ENCODE measurements at places on chromosomes 7 and 10. TPM values are rescaled to one million over a fixed set of nuclear protein-coding genes. Genes with fewer than 3 reads are reported as not detected.

GRCh38 chr7:80078159-80078731, 56.4 kb upstream of the GNAI1 start:
- peak; percentile 76 for DNase-seq

GRCh38 chr7:38241071-38241470, 32.4 kb downstream of the TARP start:
- DNase-seq, result no peak

DNA sequence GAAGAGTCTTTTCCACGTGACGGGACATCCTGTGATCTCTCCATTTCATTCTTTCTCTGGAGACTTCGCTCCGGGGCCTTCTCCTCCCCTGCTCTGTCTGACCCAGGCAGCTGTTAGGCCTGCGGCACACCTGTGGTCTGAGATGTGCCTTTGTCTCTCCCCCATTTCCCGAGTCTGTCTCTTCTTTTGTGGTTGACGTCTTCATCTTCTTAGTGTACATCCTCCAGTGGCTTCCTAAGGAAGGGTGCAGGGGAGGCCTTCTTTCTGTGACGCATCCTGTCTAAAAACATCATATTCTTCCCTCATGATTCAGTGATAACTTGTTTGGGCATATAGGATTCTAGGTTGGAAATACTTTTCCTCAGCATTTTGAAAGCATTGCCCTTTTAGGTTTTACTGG, 17.2 kb upstream of the ATP6V0E2 start:
- DNase-seq, result no peak

GRCh38 chr10:24360282-24361127, 151.6 kb downstream of the KIAA1217 start:
- peak; percentile 58 for DNase-seq

GRCh38 chr10:61294131-61294530, 159.1 kb downstream of the TMEM26 start:
- DNase-seq, result no peak

- no peak for DNase-seq
Observed at GRCh38 chr7:140673774-140674155, 1.0 kb downstream of the ADCK2 start.

DNA sequence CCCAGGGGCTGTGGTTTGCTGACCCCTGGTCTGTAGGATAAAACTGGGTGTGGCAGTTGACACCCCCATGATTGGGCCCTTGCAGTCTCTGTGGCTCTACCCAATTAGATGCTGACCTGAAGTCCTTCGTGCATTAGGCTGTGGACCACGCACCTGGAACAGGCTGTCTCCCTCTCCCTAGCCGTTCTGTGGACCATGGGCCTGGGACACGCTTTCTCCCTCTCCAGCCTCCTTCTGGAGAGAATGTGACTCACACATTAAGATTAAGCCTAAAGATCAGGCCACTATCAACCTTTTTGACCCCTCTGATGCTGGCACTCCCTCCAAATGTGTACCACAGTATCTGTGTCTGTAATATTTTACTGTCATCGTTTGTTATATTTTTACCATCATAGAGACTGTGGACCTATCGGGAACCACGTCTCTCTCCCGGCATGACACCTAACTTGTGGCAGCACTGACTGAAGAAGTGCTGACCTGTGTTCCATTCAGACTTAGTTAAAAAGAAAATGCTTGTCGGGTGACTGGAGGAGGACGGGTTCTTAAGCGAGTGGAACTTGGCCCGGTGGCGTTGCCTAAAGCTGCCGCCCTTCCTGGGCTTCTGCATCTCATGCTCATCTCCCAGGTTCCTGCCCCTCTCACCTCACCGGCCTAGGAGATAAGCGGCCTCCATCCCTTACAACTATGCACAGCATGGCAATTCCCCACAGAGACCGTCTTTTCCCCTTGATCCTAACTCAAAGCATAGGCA, 92.8 kb downstream of the WDR37 start:
- no peak for DNase-seq

DNA sequence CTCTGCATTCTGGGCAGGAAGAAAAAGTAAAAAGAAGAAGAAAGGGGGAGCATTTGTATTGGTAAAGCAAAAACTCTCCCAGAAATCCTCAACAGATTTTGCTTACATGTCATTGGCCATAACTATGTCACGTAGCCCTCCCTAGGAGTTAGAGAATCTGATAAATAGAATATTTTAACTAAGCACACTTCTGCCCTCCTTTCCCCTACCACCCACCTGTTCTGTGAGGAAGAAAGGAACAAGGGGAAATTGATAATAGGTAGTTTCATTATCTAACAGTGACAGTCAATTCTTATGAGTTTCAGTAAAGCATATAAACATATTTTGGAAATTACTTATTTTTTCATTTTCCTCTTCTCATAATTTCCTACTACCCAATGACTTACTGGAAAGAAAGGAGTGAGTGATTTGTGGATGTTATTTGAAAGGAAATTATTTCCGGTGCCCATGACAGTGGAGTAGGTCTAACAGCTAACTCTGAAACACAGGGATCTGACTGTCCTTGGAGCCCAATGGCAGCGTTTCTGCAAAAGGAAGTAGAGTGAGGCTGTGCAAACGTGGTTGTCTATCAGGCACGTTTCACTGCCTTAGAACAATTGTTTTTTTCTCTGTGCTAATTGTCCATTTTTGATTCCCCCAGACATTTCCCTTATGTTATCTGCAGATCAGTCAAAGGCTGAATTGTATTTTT, 128.6 kb upstream of the MDFIC start:
- DNase-seq, result no peak

DNA sequence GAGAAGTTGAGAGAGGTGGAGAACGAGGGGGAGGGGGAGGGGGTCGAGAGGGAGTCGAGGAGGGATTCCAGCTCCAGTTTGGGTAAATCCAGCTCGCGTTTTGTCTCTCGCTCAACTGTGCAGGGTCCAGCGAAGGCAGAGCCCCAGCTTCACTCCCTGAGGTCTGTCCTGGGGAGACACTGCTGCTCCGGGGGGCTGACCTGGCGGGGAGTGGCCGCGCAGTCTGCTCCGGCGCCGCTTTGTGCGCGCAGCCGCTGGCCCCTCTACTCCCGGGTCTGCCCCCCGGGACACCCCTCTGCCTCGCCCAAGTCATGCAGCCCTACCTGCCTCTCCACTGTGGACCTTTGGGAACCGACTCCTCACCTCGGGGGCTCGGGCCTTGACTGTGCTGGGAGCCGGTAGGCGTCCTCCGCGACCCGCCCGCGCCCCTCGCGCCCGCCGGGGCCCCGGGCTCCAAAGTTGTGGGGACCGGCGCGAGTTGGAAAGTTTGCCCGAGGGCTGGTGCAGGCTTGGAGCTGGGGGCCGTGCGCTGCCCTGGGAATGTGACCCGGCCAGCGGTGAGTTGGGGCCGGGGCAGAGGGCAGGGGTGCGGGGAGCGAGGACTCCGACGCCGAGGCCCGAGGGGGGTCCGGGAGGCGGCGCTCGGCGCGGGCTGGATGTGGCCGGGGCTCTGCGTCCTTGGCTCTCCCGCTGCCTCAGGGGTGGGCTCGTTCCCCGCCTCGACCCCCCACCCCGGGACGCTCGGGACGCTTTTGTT, at the start of gene TET1:
Gene TET1 (plus strand): TSS at position 152 of the 757 bp plus-strand sequence. CDS start 12,002 bp downstream, outside the sequence.
- peak; percentile 63 for DNase-seq

- peak; percentile 55 for DNase-seq
Observed at GRCh38 chr10:5546891-5547680, 22.3 kb downstream of the CALML3 start.

TCAF1 gene
- total RNA-seq, result 99.4 TPM

MALRD1 gene
- not detected for total RNA-seq
